Stimulated activated CD8-positive, alpha-beta memory T cell treated with anti-CD3 and anti-CD28 coated beads, Interleukin-15, amount 100 ng/mL, for 24 hours (primary cell): ENCODE measurements at places on chromosomes 1 and 21.

DNA sequence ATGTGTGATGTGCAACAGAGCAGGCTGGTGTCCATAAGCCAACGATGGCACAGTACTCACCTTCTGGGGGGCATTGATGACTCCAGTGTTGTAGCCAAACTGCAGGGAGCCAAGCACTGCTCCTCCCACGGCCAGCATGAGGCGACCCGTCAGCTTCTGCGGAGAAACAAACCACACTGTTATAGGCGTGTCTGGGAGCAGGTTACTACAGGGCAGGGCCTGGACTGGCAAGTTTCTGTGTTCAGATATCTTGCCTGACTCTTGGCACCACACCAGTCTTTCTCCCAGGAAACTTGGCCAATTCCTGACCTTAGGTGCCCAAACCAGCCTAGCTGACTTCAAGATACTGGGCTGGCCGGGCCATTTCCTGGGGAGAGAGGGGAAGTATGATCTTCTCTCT is 15.5 kb downstream of the SLC2A1 start:
- DNase-seq, result no peak

GRCh38 chr1:25081496-25081895 is 150.8 kb downstream of the SYF2 start:
- no peak for DNase-seq

- no peak for DNase-seq
Observed at GRCh38 chr1:3068564-3069431, at the start of gene PRDM16. Gene PRDM16, plus strand, starts transcription at chr1:3069203. Its CDS starts 57 bp downstream, at chr1:3069260.

GRCh38 chr1:164609089-164609488 is 50.1 kb downstream of the PBX1 start:
- DNase-seq, result no peak

- DNase-seq, result no peak
Observed at GRCh38 chr1:151817353-151817730, 12.1 kb upstream of the LINGO4 start.
